Activated CD4-positive, alpha-beta memory T cell treated with anti-CD3 and anti-CD28 coated beads for 36 hours (primary cell): ENCODE measurements at places on chromosomes 16 and 17. TPM values are rescaled to one million over a fixed set of nuclear protein-coding genes. Genes with fewer than 3 reads are reported as not detected.

Gene MYH1
- not detected for total RNA-seq

Gene USP6
- total RNA-seq: 0.05 TPM

Gene ABCA6
- not detected for total RNA-seq

Gene SDR42E1
- total RNA-seq: 4.9 TPM

Gene HCRT
- not detected for total RNA-seq

Gene NEUROD2
- total RNA-seq: not detected

Gene MAP2K6
- 2.2 TPM for total RNA-seq

- no peak overlapping the region for H3K4me3 ChIP-seq
- H3K27me3 ChIP-seq: no peaks in the 10 kb centered on the region
- no peaks in the 10 kb centered on the region for H3K4me1 ChIP-seq
- H3K36me3 ChIP-seq: no peaks in the 10 kb centered on the region
- H3K27ac ChIP-seq: no peak overlapping the region
Measured at GRCh38 chr16:64092271-64092670, 1029.6 kb downstream of the CDH11 start.

- H3K27ac ChIP-seq: peak overlapping the region; percentile 99
- DNase-seq: no peak
- peak overlapping the region; percentile 87 for H3K4me3 ChIP-seq
Measured at GRCh38 chr17:44898768-44899073, 524 bp downstream of the EFTUD2 start.

GRCh38 chr17:44247440-44247841, 20.5 kb downstream of the SLC4A1 start:
- DNase-seq: no peak
- H3K4me3 ChIP-seq: no peak overlapping the region
- H3K27ac ChIP-seq: no peak overlapping the region
- H3K36me3 ChIP-seq: no peaks in the 10 kb centered on the region

GRCh38 chr16:48491517-48491916, 106.3 kb upstream of the SIAH1 start:
- H3K36me3 ChIP-seq: no peaks in the 10 kb centered on the region
- no peak overlapping the region for H3K27ac ChIP-seq
- no peaks in the 10 kb centered on the region for H3K4me1 ChIP-seq
- no peak overlapping the region for H3K4me3 ChIP-seq
- no peak for DNase-seq

GRCh38 chr17:12457493-12457892, 208.2 kb upstream of the MYOCD start:
- no peak overlapping the region for H3K27ac ChIP-seq
- H3K4me1 ChIP-seq: no peaks in the 10 kb centered on the region
- DNase-seq: no peak
- no peaks in the 10 kb centered on the region for H3K36me3 ChIP-seq
- no peaks in the 10 kb centered on the region for H3K27me3 ChIP-seq
- no peak overlapping the region for H3K4me3 ChIP-seq

DNA sequence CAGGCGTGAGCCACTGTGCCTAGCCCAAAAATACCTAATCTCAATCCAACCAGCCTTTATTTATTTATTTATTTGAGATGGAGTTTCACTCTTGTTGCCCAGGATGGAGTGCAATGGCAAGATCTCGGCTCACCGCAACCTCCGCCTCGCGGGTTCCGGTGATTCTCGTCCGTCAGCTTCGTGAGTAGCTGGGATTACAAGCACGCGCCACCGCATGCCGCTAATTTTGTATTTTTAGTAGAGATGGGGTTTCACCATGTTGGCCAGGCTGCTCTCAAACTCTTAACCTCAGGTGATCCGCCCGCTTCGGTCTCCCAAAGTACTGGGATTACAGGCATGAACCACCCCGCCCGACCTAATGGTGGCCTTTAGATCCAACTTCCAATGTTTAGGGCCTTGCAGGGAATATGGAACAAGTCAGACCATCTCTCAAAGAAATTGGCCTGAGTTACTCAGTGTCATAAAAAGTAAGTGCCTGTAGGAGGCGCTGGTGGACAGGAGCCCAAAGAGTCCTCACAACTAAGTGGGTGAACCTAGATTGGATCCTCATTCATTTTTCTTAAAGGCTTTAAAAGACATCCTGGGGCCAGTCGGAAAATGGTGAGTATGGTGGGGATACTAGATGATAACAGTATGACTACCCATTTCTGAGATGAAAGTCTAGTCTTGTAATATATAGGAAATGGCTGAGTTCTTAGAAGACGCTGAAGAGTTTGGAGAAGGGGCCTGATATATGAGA, 4.6 kb downstream of the ZSCAN10 start:
- peak; percentile 75 for DNase-seq
- peaks cover 27% of the 10 kb centered on the region for H3K4me1 ChIP-seq
- peak overlapping the region; percentile 90 for H3K27ac ChIP-seq
- no peaks in the 10 kb centered on the region for H3K27me3 ChIP-seq
- H3K36me3 ChIP-seq: no peaks in the 10 kb centered on the region

DNA sequence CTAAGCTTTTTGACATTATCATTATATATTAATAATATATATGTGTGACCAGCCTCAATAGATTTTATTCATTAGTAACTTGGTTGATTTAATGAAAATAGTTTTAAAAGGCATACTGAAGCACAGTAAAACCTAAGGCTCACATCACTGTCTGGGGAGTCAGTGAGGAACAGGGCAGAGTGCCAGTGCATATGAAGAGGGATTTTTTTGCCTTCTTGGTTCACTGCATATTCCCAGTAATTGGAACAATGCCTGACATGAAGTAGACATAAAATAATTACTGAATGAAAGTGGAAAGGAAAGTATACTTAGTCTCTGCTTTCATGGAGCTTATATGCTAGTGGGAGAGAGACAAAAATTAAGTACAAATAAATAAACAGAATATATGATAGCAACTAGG, 81.1 kb downstream of the FTO start:
- peaks cover 13% of the 10 kb centered on the region for H3K4me1 ChIP-seq
- no peak overlapping the region for H3K27ac ChIP-seq
- no peak for DNase-seq
- H3K4me3 ChIP-seq: no peak overlapping the region
